ENCODE measurements at places on chromosomes 3 and 15.

GRCh38 chr3:62229908-62230307, 143.4 kb downstream of the FEZF2 start:
- no peak for DNase-seq

DNA sequence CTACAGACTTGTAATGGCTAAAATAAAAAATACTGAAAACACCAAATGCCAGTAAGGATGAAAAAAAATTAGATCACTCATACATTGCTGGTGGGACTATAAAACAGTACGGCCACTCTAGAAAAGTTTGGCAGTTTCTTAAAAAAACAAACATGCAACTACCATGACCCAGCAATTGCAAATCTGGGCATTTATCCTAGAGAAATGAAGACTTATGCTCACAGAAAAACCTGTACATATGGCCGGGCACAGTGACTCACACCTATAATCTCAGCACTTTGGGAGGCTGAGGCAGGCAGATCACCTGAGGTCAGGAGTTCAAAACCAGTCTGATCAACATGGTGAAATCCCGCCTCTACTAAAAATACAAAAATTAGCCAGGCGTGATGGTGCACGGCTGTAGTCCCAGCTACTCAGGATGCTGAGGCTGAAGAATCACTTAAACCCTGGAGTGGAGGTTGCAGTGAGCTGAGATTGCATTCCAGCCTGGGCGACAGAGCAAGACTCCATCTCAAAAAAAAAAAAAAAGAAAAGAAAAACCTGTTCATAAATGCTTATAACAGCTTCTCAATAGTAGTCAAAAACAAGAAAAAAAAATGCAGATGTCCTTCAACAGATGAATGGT, 5.6 kb downstream of the TP53BP1 start:
- no peak for DNase-seq

GRCh38 chr3:15646851-15647511, 45.4 kb downstream of the BTD start:
- DNase-seq: no peak

- DNase-seq: no peak
Observed at GRCh38 chr3:48187301-48187578, 977 bp downstream of the CDC25A start.

DNA sequence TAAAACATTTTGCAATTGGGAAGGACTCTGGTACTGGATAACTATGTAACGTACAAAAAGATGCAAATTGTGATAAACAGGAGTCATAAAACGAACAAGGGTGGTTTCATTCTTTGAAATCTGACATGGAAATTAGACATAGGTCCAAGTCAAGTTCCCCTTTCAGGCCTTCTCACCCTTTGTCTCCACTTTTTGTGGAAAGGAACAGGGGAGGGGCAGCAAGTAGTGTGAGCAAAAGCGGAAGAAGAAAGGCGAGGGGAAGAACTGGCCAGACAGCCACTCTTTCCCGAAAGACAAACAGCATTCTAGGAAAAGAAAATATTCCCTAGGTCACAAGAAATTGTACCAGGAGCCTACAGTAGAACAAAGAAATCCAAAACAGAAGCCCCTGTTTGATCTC, 52.6 kb downstream of the MCF2L2 start:
- DNase-seq: no peak

DNA sequence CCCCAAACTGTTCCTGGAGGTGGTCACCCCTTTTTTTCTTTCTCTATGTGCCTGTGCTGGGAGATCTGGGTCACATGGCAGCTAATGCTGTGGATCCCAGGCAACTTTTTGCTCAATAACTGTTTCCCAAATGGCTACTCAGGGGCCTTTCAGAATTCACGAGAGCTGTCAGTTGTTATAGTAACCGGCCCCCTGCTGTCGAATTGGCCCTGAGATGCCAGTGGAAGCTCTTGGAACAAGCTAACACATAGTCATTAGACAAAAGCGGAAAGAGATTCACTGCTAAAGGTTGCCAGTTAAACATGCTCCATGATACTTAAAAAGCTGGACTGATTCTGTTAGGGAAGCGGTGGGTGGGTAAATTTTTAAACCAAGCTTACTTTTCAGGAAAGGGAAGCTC, 144.1 kb downstream of the FEZF2 start:
- DNase-seq: no peak

GRCh38 chr15:73991260-73991659, 835 bp downstream of the STOML1 start:
- no peak for DNase-seq

DNA sequence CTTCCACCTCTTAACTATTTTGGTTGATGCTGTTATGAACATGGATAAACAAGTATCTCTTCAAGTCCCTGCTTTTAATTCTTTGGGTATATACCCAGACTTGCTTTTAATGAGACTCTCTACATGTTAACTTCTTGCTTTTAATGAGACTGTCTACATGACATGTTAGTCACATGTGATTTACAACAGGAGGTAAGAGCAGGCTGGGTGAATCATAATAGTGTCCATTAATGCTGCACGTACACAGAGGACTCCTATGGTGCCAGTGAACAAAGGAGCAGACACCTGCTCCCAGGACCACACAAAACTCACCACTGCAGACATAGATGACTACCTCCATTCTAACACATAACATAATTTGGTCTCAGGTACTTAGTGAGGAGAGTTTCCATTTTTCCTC, 273.4 kb upstream of the NSMCE3 start:
- DNase-seq: no peak

DNA sequence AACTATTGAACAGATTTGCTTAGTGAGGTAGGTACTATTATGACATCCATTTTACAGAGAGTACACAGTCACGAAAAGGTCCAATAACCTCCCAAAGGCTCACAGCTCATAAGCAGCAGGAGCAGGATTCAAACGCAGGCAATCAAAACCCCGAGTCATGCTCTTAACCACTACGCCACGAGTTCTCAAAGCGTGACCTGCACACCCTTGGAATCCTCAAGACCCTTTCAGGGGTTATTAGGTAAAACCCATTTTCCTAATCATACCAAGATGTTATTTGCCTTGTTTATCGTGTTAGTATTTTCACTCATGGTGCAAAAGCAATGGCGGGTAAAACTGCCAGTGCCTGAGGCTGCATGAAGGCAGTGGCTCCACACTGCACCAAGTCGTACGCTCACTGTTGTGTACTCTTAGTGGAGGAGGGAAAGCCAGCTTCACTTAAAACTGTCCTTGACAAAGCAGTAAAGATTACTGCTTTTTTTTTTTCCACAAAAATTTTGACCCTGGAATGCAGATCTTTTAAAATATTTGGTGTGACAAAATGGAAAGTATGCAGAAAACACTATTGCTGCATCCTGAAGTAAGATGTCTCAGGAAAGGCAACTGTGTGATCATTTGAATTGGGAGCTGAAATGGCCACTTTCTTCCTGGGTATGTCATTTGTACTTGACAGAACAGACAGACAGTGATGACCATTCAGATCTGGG, 96.1 kb downstream of the IGF2BP2 start:
- DNase-seq: no peak

- no peak for DNase-seq
Observed at GRCh38 chr3:72052841-72053409, 268.0 kb upstream of the PROK2 start.

GRCh38 chr15:100211855-100212850, 129.6 kb downstream of the ADAMTS17 start:
- DNase-seq: no peak

DNA sequence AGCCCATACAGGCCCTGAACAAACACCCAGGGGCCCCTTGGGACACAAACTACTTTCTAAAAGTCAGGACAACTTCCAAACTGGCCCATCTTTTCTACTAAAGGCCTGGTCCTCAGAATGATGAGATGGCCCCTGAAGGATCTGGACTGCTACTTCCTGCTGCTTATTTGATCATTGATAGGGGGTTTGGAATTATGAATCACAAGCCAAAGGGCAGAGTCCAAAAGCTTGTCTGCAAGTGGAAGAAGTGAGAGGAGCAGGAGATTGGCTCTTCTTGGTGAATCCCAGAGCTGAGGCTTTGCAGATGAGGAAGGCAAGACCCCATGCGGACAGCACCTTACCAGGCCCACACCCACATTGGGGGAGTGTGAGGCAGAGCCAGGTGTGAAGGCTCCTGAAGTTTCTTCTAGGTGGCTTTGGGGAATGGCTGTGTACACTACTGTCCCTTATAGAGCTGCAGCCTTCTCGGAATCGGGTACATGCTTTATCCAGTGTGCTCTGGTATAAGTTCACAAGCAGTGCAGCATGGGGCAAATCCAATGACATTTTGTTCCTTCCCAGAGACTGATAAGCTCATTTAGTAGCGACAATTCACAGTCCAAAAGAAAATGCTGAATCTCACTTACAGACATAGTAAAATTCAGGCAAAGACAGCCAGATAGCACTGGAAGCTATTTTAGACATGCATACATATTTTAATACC, 133.1 kb downstream of the RORA start:
- DNase-seq: no peak

GRCh38 chr15:100100926-100101325, 240.8 kb downstream of the ADAMTS17 start:
- no peak for DNase-seq

- no peak for DNase-seq
Observed at GRCh38 chr3:11140030-11140712, 14.1 kb upstream of the HRH1 start.

GRCh38 chr15:90036806-90037510, 35.8 kb downstream of the ZNF710 start:
- no peak for DNase-seq

DNA sequence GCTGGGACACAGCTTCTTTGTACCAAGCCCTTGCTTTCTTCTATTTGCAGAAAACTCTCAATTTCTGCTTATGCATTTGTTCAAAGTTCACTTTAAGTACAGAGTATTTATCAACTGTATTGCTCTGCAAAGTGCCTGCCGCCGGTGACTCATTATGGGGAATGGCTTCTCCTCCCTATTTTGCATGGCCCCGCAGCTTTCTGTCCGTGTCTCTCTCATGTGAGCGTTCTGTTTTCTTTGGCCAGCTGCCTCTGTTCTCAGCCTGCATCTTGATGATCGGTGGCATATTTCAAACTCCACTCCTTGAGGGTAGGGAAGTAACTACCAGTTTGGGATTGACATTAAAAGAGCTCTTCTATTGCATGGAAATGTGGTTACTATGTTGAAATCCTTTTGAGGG, 28.6 kb upstream of the ST8SIA2 start:
- no peak for DNase-seq

- DNase-seq: no peak
Observed at GRCh38 chr15:57500256-57500655, 91.4 kb upstream of the MYZAP start.

DNA sequence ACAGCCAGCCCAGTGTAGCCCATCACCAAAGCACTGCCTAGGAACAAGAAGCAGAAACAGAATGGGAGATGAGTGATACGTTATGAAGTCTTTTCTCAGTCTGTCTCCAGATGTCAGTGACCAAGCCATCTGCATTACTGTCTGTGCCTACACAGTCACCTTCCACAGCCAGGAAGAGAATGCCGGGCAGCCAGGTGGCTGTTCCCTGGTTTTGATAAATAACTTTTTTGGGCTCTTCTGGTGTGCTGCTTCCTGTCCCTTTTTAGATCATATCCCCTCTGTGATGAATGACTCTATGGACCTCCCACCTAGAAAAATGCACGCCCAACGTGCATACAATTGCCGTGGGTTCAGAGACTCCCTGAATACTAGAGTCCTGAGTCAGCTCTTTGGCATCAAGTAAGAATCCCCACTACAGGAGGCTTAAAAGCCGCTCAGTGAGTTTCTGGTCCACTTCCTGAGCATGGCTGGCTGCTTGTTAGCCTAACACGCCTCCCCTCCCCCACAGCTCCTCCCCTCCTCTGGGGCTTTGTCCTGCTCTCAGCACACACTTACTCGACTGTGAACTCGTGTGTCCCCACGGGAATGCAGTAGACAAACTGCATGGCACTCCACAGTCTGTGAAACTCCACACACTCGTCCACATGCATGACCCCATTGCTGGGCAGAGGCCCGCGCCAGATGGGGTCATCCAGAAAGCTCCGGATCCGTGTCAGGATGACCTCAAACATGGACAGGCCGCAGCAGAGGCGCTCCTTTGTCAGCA, 34.7 kb downstream of the NIPA2 start:
- DNase-seq: no peak

GRCh38 chr3:117393119-117393518, 683.5 kb downstream of the TUSC7 start:
- no peak for DNase-seq

GRCh38 chr3:55750525-55750924, 263.4 kb upstream of the WNT5A start:
- DNase-seq: no peak

- no peak for DNase-seq
Observed at GRCh38 chr15:97096303-97096835, 765.9 kb downstream of the NR2F2 start.

GRCh38 chr3:45273681-45274515, 47.8 kb upstream of the TMEM158 start:
- no peak for DNase-seq

- DNase-seq: no peak
Observed at GRCh38 chr3:158152186-158152585, 42.3 kb downstream of the RSRC1 start.

DNA sequence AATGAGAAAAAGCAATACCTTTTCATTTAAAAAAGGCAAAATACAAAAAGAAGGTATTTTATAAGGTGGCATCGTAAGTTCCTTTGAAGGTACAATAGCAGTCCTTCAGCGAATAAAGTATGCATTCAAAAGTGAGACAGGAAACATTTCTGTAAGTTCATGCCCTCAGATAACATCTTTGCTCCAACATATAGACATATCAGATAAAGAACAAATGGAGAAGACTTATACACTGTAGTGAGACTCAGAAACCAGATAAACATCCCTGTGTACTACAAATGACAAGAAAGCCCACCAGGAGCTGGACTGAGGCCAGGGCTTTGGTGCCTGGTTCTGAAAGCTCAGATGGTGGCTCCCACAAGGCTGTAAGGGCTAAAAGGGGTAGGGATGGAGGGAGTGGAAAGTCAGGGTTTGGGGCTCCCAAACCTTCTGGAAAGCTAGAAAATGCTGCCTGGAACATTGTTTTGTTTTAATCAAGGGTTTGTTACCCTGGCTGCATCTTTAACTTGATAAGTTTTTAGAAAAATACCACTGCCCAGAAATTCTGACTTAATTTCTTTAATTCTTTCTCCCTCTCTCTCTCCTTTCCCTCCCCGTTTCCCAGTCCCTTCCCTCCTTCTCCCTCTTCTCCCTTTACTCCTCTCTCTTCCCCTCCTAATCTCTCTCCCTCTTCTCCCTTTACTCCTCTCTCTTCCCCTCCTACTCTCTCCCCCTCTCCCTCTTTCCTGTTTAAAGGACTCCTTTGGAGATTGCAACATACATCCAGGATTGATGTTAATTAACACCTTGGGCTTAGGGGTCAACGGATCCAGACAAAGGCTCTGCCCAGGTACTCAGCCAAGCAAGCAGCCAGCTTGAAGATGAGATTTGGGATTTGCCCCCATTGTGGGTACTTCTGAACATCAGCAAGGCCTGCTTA, 126.1 kb downstream of the AQP9 start:
- DNase-seq: no peak
